IMR-90 (cell line): ENCODE measurements at places on chromosomes 4 and X. TPM values are rescaled to one million over a fixed set of nuclear protein-coding genes. Genes with fewer than 3 reads are reported as not detected.

Gene PAGE1
- total RNA-seq = not detected in 2 replicates

Gene FAT1
- total RNA-seq = 464 and 519 TPM in 2 replicates

Gene ASMT
- total RNA-seq = not detected in 2 replicates

DNA sequence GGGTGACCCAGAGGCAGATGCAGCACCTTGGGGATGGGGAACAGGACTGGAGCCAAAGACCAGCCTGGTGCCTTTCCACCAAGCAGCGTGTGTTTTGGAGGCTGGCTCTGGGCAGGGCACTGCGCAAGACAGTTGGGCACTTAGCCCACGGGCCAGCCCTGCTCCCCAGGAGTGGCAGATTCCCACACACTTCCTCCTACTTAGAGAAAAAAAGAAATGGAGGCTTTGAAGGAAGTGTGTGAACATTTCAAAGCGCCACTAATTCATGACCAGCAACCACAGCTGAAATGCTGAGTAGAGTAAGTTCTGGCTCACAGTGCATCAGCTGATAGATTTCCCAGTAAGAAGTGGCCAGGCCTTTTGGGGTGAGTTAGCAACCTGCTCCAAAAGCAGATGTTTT is 54.9 kb upstream of the LGI2 start:
- no peak for DNase-seq

GRCh38 chr4:114653675-114654074 is 55.1 kb downstream of the UGT8 start:
- no peak for DNase-seq

- DNase-seq = no peak
Measured at GRCh38 chrX:151726751-151727150, 7.8 kb upstream of the CNGA2 start.

- no peak for DNase-seq
Measured at GRCh38 chrX:38357747-38358673, 5.6 kb downstream of the OTC start.

GRCh38 chrX:40096395-40097091 is 1.2 kb downstream of the BCOR start:
- DNase-seq = peak; percentile 45

DNA sequence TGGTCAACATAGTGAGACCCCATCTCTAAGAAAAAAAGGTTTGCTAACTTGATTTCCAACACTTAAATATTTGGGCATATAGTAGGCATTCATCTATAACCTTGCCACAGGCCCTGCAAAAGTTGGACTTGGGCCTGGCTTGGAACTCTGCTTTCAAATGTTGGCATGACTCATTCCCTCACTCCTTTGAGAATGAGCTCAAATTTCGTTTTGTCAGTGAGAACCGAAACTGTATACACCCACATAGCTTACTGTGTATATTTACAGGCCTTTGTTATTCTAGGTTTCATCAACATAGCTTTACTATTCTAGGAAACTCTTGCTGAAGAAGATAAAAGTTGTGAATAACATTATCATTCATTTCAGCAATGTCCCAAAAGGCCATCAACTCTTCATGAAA is 88.7 kb upstream of the ELOVL6 start:
- DNase-seq = peak; percentile 81

DNA sequence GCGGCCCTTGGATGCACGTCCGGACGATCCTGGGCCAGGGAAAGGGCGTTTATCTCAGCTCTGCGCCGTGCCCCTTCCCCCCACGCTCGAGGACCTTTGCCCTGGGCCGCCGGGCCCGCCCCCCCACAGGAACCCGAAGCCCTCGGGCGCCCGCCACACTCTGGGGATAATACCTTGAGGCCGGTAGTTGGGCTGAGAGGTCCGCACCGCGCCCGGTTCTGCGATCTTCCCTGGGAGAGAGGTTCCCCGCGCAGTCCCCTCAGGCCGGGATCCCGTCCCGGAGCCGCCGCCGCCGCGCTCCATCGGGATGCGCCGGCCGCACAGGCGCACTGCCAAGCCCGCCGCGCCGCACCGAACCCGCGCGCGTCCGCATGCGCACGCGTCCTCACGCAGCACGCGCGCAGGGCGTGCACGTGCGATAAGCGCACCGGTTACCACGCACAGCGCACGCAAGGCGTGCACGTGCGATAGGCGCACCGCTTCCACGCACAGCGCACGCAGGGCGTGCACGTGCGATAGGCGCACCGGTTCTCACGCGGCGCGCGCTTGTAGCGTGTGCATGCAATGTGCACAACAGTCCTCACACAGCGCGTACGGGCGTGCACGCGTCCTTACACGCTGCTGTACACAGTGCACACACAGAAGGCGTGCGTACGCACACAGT is at the start of gene MAP7D2:
Gene MAP7D2 (minus strand): TSS at position 331 of the 664 bp plus-strand sequence. CDS start 28 bp downstream, at position 303.
- DNase-seq = no peak

DNA sequence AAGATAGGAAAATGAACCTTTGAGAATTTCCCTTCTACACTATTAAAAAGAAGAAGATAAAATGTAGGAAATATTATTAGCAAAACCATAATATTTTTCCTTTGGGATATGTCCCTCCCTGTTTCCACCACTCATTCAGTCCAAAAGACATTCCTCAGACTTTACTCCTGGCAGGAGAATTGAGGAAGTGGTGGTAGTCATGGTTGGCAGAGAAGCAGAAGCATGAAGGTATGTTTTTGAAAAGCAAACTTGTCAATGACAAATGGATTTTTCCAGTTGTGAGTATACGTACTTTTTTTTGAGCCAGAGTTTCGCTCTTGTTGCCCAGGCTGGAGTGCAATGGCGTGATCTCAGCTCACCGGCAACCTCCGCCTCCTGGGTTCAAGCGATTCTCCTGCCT is 13.7 kb downstream of the STAG2 start:
- peak; percentile 31 for DNase-seq
